ENCODE measurements at places on chromosomes 1 and 21.

- no peak for DNase-seq
Observed at GRCh38 chr1:231919886-231920285, 293.3 kb downstream of the DISC1 start.

DNA sequence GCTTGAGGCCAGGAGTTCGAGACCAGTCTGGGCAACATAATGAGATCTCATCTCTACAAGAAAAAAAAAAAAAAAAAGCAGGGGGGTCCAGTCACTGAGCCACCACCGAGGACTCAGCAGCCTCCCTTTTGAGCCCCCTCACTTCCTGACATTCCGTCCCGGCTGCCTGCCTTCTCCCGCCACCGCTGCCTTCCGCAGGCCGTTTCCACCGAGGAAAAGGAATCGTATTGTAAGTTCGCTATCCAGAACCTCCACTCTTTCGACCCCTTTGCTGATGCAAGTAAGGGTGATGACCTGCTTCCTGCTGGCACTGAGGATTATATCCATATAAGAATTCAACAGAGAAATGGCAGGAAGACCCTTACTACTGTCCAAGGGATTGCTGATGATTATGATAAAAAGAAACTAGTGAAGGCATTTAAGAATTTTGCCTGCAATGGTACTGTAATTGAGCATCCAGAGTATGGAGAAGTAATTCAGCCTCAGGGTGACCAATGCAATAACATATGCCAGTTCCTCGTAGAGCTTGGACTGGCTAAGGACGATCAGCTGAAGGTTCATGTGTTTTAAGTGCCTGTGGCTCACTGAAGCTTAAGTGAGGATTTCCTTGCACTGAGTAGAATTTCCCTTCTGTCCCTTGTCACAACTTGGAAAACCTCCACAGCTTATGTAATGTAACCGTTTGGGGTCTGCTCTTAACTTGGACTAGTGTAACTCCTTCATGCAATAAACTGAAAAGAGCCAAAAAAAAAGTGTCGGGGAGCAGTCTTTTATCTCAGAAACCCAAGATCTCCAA is 55.6 kb downstream of the GLUL start:
- no peak for DNase-seq

- peak; percentile 23 for DNase-seq
Observed at GRCh38 chr21:30340714-30341573, 3.5 kb upstream of the KRTAP27-1 start.

DNA sequence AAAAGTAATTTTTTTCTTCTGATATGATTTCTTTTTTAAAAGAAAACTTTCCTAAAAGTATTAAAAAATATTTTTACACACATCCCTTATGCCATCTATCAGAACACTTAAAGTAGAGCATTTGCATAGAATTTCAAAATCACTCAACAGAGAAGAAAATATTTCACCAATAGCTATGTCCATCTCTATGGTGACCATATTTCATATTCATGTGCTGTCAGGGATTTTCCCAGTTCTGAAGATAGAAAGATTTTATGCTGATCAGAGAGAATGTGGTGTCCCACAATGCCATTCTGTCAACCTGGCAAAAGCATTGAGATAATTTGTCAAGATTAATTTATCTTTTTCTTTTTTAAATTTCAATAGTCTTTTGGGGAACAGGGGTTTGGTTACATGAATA is 87.0 kb downstream of the C4BPA start:
- no peak for DNase-seq

DNA sequence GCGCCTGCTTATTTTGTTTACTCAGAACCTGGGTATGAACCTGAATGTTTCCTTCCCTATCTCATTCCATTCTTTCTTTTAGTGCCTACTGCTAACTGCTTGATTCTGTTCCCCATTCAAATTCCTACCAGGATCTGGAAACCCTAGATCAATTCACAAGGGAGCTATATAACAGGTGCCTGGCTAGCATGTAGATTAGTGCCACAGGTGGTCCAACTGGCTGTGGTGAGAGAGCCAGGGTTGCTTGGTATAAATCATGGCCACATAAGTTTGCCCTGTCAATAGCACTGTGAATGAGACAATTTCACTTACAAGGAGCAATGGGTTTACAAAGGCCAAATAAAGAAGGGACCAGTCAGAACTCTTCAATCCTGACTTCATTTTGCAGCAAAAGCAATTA is 6.6 kb upstream of the PRPF38B start:
- DNase-seq, result no peak

DNA sequence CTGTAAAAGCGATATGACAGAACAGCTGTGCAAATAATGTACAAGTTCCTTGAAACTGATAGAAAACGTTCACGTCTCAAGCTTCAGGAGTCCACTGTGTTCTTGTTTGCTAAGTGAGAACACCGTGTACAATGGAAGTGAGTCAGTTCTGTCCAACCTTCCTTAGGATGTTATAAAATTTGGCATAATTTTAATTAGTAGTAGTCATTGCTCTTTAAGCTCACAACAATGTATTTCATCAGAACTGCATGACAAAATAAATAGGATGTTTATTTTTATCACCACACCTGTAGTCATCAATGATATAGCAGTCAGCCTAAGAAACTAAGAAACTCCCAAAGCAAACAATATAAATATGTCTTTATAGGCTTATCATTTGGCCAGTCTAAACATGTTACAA is 53.0 kb downstream of the RGS2 start:
- DNase-seq, result no peak

DNA sequence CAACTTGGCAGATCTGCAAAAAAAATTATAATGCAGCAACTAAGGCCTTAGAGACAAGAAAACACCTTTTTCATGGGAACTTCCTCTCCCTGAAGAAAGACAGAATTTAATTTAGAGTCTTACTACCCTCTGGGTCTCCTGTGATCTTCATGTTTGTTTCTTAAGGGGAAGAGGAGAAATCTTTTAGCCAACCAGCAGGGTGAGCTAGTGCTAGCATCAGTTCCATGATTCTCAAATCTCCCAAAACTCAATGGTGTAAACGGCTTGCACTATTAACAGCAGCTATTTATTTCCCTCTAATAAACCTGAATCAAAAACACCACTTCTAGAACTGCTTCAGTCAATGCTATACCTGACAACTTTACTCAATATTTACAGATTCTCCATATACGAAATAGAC is 3.8 kb downstream of the ZNF644 start:
- DNase-seq, result no peak

GRCh38 chr1:39590546-39590945 is 14.0 kb upstream of the PABPC4 start:
- DNase-seq, result peak; percentile 22

GRCh38 chr1:74673351-74674111 is at the start of gene ERICH3:
TSS of gene ERICH3 (minus strand) at chr1:74673792. CDS start at chr1:74673519, 273 bp downstream.
- DNase-seq, result no peak

DNA sequence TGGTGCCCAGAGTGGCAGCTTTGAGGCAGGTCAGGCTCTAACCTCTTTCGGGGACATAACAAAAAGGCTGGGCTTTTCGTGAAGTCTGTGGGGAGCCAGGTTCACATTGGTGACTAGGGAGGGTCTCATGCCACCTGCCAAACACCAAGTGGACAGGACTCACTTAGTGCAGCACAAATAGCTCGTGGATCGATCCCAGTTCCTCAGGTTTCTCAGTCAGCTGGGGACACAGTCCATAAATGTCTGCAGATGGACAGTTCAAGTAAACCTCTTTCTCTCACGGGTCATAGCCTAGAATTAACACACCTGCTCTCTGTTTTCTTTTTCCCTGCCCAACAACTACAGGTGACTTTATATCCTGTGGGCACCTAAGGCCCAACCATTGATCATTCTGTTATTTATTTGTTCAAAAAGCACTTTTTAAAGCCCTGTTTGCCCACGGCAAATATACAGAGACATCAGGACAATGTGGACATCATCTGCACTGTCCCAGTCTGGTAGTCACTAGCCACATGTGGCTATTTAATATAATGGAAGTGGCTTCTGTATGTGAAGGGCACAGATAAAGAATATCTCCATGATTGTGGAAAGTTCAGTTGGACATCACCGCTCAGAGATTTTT is 53.5 kb downstream of the CAPN2 start:
- DNase-seq, result no peak

- DNase-seq, result no peak
Observed at GRCh38 chr1:77430966-77431690, 149.3 kb downstream of the AK5 start.

GRCh38 chr1:172154551-172154950 is 265.9 kb upstream of the C1orf105 start:
- peak; percentile 82 for DNase-seq

- peak; percentile 1 for DNase-seq
Observed at GRCh38 chr1:50080904-50081586, 27.7 kb upstream of the ELAVL4 start.

- DNase-seq, result peak; percentile 52
Observed at GRCh38 chr1:30707412-30708360, 15.7 kb downstream of the MATN1 start.

DNA sequence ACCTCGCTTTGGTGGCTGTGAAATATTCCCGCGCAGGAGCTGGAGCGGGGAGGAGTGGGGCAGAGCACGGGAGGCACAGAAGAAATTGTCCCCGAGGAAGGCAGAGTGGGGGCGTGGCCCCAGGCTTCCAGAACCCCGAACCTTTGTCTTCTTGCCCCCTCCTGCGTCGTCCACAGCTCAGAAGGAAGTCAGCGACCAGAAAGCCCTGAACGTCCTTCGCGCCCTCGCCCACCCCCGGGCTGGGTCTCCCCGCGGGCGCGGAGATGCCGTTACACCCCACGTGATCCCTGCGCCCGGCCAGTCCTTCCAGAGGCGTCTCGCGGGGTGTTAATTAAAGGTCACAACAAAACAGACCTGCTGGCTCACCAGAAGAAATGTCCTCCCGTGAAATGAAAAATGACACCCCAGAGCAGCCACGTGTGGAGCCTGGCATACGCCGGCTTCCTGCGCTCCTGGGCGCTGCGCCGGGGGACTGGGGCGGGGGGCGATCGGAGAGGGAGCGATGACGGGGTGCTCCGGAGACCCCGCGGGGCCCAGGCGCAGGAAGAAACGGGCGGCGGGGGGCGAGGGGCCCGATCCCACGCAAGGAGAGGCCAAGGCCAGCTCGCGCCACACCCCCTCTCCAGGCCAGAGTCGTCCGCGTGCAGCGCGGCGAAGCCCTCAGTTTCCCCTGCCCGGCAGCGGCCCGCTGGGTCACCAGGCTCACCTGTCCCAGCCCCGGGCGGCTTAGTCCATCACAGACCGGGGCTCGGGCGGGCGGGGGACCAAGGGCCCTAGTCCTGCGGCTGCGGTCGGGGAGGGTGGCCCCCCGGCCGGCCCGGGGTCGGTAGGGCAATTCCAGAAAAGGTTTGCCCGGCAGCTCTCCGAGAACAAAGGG is 995 bp upstream of the KIF26B start:
- DNase-seq, result peak; percentile 23

DNA sequence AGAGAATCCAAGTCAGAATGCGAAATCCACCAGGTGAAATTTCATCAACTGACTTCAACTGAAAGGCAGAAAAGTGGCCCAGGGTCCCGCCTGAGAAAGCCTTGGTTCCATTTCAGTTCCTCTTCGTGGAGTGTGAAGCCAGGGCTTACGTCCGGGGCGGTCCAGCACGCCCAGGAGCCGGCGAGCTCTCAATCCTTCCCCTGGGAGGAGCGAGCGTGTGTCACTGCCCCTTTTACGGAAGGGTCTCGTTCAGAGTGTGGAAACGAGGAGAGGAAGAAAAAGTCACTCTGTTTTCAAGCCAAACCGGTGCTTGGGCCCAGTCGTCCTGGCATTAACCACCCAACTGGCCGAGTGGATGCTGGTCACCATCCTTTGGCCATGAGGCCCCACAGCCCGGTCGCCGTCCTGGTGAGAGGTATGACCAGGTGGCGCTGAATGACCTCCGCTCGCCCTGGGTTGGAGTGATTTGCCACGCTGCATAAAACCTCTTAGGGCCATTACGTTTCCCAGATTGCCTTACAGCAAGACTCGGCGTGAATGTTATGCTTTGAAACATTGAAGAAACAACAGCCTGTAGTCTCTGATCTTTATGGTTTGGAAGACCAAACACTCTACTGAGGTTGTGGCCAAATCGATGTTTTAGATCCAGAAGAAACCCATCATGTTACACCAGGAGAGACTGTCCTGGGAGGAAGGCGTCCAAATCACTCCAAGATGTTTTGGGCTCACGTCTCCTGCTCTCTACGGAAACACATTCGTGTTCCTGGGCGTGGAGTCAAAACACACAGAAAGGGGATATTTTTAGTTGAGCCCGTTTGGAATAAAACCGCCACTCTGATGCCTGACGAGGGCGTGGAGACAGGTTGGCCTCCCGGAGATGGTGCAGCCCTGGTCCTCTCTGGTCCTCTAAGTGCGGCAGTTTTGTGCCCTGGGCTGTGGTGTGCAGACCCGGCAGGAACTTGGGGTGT is 93.6 kb upstream of the ACTRT2 start:
- no peak for DNase-seq
